ENCODE measurements at places on chromosomes 13 and 19.

DNA sequence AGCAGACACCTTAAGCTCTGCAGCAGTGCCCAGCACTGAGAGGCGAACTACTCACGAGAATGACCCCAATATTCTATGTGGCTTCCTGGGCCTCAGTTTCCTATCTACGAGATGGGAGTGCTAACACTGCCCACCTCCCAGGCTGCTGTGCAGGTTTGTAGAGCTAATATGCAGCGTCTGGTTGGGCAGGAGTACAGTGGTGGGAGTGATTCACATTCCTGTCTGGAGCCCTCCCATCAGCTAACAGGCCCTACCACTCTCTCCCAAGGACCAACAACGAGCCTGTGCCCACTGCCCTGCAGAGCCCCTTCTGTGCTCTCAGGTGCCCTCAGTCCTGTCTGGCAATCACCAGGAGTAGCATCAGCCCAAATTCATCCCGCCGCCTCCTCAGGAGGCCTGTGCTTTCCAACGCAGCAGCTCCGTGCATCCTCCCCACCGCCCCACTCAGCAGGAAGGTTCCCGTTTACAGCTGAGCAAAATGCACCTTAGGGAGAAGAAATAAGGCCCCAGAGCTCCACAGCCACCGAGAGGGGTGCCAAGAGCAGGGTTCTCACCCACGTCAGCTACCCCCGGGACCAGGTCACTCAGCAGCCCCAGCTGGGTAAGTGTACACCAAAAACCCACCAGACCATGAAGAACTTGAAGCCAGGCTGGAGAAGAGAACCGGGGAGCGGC is 6.6 kb downstream of the AKT2 start:
- no peak for DNase-seq

DNA sequence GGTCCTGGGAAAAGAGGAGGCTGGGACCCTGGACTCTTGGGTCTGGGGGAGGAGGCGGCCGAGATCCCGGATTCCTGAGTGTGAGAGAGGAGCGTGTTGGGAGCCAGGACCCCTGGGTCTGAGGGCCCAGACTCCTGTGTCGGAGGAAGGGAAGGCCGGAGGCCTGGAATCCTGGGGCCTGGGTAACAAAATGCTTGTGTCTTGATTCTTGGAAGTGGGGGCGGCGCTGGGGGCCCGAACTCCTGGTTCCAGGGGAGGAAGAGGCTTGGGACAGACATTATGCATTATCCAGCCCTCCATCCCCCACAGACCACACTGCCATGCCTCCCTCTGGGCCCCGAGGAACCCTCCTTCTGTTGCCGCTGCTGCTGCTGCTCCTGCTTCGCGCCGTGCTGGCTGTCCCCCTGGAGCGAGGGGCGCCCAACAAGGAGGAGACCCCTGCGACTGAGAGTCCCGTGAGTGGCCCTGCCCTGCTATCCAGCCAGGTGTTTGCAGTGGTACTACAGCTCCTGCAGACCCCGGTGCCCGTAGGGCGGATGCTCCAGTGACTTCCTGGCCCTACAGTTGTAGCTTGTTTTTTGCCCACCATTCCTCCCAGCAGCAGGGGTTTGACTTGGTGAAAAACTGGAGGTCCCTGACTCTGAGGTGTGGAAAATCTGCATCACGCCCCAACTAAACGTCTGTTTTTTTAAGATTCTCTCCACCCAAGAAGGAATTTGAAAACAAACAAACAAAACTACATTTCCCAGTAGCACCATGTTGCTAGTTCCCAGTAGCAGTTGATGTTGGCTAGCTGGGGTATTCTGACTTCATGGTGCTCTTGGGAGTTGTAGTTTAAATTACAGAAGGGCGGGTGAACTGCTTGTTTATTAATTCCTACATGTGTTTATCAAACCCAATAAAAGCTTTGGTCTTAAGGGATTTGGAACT is 630 bp downstream of the NUCB1 start:
- no peak for DNase-seq

DNA sequence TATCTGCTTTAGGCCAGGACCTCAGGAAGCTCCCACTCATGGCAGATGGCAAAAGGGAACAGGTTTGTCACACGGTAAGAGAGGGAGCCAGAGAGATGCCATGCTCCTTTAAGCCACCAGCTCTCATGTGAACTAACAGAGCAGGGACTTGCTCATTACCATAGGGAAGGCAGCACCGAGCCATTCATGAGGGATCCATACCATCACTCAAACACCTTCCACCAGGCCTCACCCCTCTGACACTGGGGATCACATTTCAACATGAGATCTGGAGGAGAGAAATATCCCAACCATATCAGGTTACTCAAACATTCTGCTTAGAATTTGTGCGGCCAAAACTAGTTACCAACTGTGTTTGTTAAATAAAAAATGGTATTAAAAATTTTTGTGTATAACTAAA is 427.0 kb downstream of the UQCRFS1 start:
- no peak for DNase-seq

DNA sequence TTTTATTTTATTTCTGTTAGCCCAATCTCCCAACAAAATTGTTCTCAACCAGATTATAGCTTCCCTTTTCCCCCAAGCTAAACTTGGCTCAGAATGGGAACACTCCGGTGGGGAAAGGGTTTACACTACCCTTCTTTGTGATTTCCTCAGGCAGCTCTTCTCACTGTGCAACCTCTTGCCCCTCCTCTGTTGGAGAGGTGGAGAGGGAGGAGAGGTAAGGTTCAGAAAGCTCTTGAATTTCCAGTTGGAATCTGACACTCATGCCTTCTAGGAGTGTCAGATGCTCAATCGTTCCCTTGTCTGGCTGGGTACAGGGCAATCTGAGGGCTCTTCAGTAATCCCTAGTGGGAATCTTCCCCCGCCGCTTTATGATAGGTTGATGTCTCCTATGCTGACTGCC is 486.1 kb upstream of the KLF12 start:
- DNase-seq: no peak

DNA sequence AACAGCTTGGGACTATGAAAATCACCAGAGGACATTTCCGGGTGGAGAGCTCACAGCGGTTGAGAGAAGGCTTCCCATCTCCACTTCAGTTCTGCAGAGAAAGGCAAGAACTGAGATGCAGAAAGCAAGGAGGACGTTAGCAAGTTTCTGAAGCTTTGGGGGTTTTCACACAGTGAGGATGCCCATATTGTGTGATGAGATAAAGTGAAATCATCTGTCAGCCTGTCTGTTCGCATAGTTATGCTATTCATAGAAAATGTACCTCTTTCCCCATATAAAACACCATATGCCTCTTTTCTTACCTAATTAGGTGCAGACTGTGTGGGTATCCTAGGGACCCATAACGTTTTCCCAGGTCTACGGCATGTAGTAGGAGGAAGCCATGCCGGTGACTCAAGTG is 27.5 kb downstream of the ZIC5 start:
- DNase-seq: no peak

GRCh38 chr13:99199541-99200431 is 868 bp upstream of the UBAC2 start:
- DNase-seq: no peak

DNA sequence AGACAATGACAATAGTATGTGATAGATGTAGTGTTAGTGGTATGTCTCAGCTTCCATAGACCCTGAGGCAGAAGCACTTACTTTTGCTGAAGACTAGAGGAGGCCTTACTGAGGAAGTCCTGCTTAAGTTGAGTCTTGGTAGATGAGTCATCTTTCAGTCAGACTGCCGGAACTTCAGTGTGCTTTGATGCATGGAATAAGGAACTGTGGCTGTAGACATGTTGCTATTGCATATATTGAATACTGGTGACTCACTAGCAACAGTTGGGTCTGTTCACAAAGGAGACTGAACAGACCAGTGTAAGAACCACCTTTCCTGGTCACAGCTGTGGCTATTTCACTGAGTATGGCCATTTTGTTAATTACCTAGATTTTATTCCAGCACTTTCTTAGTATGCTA is 1000.6 kb downstream of the OLFM4 start:
- DNase-seq: no peak

GRCh38 chr19:14248578-14249011 is 42.6 kb upstream of the ADGRL1 start:
- no peak for DNase-seq

GRCh38 chr13:44439452-44440024 is 65.9 kb downstream of the SERP2 start:
- no peak for DNase-seq

DNA sequence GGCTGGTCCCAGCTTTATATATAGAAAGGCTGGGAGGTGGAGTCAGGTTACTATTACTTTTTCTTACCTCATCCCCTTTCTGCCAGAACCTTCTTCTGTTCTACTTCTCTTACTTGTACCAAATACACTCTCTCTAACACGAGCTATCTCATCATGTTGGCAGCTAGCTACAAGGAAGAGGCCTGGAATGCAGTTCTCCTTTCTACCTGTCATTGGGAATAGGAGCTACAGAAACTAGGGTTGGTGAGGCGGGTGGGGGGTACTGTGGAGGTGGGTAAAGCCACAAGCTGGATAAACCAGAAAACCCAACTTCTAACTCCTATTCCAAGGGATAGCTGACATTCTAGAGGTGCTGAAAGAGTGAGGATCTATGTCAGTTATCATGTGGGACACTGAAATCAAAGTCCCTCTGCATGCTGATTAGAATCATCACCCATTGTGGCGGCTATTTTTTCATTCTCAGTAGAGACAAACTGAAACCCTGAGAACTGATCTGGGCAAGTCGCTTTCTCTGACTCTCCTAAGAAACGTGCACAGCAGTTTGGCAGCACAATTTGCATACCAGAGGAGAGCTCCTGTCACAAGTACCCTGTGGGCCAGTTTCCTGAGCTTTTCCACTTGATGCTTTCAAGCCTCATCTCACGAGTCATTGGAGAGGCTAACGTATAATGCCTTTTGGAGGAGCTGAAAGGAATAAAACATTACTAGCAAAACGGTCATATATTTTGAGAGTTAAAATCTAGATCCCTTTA is 358.1 kb downstream of the ENOX1 start:
- DNase-seq: no peak

DNA sequence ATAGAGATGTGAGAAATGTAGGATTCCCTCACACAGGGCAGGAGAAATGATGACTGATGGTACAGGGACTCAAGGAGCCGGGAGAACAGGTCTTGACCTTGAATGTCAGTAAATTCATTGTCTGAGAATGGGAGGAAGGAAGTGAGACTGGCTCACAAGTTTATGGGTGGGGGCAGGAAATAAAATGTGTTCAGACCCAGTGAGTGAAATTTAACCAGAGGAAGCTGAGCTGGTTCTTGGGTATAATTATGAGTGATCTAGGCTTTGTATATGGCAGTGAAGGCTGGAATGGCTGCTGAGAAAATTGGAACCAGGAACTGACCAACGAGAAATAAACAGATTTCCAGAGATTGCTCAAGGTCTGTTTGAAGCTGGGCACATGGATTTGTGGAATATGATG is 6.3 kb upstream of the IGSF23 start:
- no peak for DNase-seq

DNA sequence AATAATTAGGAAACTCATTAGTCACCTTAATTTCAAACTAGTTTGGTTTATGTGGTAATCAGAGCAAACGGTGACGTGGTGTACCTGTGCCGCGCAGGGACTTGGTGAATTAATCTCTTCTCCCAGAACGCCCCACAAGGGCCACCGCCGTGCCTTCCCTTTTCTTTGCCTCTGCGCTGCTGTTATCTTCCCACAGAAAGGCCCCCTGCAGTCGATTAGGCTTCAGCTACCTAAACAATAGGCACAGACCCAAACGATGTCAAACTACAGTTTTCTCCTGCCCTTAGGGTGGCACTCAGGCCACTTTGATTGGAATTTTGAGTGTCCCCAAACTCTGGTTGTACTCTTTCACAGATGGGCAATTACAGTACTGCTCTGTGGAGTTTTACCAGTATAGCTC is 115.5 kb downstream of the GGACT start:
- no peak for DNase-seq

DNA sequence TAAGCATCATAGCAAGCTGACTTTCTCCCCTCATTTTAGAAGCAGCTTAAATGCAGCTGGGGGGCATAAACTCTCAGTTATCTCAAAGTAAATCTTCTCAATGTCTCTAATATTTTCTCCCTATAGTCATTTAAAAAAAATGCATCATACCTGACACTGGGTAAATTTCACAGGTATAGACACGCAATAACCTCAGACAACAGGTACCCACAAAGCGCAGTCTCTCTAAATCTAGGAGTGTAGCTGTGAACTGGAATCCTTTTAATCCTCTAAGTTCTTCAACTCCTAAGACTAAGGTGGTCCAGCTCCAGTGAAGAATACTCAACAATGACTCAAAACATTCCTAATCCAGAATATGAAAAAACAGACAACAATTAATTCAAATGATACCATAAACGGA is 141.2 kb downstream of the MYCBP2 start:
- no peak for DNase-seq

GRCh38 chr13:39451301-39451700 is 151.7 kb downstream of the LHFPL6 start:
- no peak for DNase-seq

- DNase-seq: no peak
Measured at GRCh38 chr19:32407004-32407992, 1.7 kb downstream of the DPY19L3 start.
